IMR-90 (cell line): ENCODE measurements at places on chromosomes 12 and 14.

- peak; percentile 40 for DNase-seq
Observed at GRCh38 chr12:88057994-88058718, 29.0 kb upstream of the C12orf50 start.

- DNase-seq, result no peak
Observed at GRCh38 chr12:5047094-5047493, 3.4 kb downstream of the KCNA5 start.

- peak; percentile 68 for DNase-seq
Observed at GRCh38 chr14:89870316-89870715, 84.2 kb downstream of the EFCAB11 start.

DNA sequence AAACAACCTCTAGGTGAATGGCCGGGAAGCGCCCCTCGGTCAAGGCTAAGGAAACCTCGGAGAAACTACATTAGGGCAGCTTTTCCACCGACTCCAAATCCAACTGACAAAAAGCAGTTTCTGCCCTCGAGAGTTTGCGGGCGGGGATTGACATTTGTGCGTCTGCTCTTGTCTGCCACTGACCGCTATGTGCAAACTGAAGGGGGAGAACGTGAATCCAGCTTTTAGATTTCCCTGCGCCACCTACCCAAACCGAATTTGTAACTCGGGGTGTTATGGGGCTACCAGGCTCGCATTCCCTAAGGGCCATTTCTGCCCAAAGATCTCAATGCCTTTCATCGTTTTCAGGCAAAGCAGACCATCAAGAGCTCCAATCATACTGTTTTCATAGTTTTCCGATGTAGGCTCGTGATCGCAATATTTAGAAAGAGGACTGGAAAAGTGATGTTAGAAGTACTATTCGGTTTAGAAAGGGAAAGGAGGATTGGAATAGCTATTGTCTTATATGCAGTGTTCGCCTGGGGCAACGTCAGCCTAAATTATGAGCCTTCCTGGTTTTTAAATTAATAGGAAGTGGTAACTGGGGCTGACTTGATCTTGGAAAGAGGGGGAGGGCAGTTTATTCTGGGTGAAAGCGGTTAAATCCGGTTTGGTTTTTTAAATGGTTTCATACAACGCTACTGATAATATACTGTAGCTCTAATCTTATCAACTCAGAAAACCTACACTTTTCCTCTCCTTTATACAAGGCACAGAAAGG is 45.4 kb downstream of the BCAT1 start:
- DNase-seq, result no peak

DNA sequence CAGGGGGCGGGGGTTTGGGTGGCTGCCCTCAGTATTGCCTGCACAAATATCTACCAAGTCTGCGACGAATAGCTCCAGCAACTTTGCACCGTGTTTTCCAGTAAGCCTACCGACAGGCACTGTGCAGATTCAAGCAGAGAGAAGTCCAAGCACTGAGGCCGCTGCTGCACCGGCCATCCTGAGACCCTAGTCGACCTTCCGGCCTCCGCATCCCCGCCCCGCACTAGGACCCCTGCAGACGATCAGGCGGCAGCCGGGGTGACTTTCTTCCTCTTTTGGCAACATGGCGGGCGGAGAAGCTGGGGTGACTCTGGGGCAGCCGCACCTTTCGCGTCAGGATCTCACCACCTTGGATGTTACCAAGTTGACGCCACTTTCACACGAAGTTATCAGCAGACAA is at the start of gene EIF2S3B:
Gene EIF2S3B, plus strand, starts transcription at position 271 of the 400 bp plus-strand sequence. Its CDS starts 13 bp downstream, at position 284.
- DNase-seq, result no peak

DNA sequence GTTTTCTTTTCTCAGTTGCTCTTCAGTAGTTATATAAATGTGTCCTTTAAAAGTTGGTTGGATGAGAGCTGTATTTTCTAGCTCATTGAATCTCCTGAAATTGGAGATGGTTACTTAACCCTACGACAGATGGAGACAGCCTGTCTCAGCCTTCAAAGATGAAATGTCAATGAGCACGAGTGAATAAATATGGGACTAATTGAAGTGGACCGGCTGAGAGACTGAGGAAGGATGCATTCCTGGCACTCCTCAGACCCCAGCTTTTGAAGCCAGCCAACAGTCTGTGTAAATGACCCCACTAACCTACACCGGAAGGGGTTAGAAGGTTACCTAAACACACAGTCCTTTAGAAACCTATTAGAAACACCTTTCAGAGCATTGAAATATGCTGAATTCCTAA is 46.6 kb downstream of the PDZRN4 start:
- DNase-seq, result no peak

GRCh38 chr14:51008446-51008845 is 64.2 kb upstream of the PYGL start:
- DNase-seq, result no peak

- peak; percentile 62 for DNase-seq
Observed at GRCh38 chr12:32270818-32271710, 128.3 kb upstream of the FGD4 start.

- peak; percentile 30 for DNase-seq
Observed at GRCh38 chr12:68609998-68610369, 715 bp upstream of the RAP1B start.

DNA sequence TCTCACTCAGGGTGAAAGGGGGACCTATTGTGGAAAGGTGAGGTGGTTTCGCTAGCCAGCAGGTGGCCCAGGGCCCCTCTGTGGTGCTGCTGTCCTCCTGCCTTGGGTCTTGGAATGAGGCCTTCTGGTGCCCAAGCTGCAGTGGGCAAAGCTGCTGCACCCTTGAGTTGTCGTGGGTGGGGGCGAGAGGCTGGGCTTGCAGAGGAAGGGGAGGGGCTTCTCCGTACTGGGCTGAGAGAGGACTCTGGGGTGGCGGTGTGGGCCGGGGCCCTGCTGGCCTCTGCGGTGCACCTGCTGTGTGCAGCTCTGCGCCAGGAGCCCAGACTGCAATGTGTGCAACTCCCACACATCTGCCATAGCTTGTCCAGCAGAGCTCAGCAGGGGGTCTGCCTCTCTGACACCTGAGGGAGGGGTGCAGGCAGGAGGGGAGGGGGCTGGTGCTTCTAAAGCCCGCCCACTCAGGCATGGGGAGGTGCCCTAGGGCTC is 145.8 kb downstream of the KIF26A start:
- DNase-seq, result no peak

GRCh38 chr12:97984436-97984835 is 521.8 kb downstream of the RMST start:
- no peak for DNase-seq

- peak; percentile 89 for DNase-seq
Observed at GRCh38 chr14:22556021-22556989, 32.7 kb downstream of the DAD1 start.

- DNase-seq, result no peak
Observed at GRCh38 chr12:32201976-32202375, 95.3 kb downstream of the BICD1 start.

DNA sequence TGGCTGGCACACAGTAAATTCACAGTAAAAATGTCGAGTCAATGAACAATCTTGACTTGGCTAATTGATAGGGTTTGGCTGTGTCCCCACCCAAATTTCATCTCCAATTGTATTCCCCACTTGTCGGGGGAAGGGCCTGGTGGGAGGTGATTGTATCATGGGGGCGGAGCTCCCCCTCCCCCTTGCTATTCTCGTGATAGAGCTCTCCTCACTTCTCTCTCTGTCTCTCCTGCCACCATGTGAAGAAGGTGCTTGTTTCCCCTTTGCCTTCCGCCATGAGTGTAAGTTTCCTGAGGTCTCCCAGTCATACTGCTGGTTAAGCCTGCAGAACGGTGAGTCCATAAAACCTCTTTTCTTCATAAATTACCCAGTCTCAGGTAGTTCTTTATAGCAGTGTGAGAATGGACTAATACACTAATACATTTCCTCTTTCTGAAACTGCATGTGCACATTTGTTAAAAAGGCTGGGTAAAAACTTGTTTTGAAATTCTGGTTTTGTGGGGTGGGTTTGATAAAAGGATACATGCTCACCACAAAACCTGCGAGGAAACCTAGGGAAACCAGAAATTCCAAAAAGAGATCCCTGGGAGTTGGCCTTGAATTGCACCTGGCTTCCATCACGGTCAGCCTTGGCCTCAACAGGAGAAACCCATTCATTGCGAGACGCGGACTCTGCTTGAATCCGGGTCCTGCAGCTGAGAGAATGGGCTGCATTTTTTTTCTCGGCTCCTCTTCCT is 16.2 kb upstream of the MYL2 start:
- no peak for DNase-seq

- DNase-seq, result peak; percentile 5
Observed at GRCh38 chr12:107917912-107918800, 143.7 kb downstream of the ASCL4 start.

GRCh38 chr14:64501411-64502171 is 2.0 kb downstream of the ZBTB25 start:
- DNase-seq, result peak; percentile 38

GRCh38 chr12:131222329-131223139 is 268.8 kb downstream of the ADGRD1 start:
- DNase-seq, result no peak

GRCh38 chr12:52239767-52240166 is 6.7 kb downstream of the KRT7 start:
- no peak for DNase-seq

- DNase-seq, result peak; percentile 28
Observed at GRCh38 chr12:88643685-88644084, 63.4 kb upstream of the KITLG start.

GRCh38 chr12:34291001-34291400 is 268.7 kb downstream of the ALG10 start:
- no peak for DNase-seq

DNA sequence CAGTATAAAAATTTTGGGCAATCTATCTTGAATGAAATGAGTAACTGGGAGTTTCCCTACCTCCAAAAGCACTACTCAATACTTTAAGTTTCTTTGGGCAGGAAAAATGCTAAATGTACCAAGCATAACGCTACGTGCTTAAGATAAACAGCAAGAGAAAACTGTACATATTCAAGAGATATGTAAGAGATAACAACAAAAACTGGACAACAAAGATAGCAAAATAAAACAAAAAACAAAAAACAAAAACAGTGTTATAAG is 20.0 kb downstream of the PTGES3 start:
- no peak for DNase-seq

- DNase-seq, result no peak
Observed at GRCh38 chr12:126685636-126686035, 1581.3 kb upstream of the TMEM132C start.

DNA sequence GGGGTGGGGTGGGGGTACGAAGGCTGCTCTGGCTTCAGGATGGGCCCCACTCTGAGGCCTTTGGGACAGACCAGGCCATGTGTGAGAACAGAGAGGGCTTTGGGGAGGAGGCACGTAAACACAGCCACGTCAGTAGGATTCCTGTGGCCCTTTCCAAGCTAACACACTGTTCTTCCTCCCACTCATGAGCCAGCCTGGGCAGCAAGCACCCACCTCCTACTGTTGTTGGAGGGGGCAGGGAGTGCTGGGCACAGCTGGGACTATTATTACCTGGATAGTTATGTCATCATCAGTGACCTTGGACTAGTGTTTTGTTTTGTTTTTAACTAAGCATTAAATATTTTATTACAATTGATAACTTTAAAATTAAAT is 5.3 kb downstream of the CHGA start:
- DNase-seq, result no peak

GRCh38 chr14:28902930-28903329 is 136.3 kb downstream of the FOXG1 start:
- DNase-seq, result no peak

DNA sequence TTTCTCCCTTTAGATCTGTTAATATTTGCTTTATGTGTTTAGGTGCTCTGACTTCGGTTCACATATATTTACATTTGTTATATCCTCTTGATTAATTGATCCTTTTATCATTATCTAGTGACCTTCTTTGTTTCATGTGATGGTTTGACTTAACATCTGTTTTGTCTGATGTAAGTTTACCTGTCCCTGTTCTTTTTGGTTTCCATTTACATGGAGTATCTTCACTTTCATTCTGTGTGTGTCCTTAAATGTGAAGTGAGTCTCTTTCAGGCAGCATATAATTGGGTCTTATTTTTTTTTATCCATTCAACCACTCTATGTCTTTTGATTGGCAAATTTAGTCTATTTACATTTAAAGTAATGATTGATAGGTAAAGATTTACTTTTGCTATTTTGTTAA is 24.2 kb downstream of the TRMT5 start:
- no peak for DNase-seq

DNA sequence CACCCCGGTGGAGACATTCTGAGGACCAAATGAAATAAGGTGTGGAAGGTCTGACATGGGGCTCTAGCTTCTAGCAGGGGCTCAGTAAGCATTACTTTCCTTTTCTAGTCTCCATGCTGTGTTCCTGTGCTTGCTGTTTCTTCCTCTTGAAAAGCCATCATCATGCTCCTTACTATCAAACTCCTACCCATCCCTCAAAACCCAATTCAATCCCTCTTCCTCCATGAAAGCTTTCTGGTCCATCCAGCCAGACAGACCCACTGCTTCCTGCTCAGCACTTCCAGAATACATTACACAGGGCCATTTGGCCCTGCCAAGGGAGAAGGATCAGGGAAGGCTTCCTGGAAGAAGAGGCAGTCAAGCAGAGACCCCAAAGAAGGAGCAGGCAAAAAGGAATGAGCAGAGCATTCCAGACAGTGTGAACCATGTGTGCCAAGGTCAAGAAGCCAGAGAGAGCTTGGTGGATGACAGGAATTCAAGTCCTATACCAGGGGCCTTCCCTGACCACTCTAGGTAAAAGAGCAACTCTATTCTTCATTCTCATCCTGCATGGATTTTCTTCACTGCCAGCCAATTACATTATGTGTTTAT is 59.5 kb downstream of the NUAK1 start:
- DNase-seq, result no peak

DNA sequence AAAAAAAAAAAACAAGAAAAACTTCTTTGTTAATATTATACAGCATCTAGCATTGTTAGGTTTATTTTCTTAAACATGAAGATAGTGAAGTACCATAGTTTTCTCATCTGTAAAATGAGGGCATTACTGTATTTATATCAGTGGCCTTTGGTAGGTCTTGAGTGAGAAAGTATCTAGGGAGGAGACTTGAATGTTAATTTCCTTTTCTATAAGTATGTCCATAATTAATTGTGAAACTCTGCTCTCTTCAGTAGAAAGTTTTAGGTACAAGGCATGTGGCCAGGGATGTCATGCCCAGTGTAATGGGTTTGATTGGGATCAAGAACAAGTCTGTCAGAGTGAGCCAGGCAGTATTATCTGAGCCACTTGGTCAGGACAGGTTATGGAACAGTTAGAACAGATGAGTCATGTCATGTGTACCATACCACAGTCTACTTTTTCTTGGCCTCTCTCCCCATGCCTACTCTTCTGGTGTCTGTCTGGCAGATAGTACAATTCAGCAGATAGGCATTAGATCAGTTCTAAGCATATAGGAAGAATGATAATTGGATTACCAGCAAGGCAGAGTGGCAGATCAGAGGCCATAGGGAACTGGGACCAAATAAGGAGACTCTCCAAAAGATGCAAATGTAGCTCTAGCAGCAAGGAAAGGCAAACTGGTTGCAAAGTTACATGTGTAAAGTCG is 30.4 kb downstream of the FBXO34 start:
- peak; percentile 63 for DNase-seq

DNA sequence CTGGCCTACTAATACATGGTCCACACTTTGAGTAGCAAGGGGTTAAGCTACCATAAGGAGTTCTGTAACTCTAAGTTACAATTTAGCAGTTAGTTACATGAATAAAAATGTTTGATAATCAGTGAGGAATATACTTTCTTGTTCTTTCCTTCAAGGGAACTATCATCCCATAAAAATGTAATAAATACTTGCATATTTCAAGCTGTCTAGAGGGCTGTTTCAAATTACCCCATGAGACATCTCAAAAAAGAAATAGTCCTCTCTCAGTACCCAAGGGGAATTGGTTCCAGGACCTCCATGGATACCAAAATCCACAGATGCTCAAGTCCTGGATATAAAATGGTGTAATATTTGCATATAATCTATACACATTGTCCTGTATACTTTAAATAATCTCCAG is 48.7 kb upstream of the GNG2 start:
- no peak for DNase-seq

- DNase-seq, result no peak
Observed at GRCh38 chr12:53062977-53063707, 13.3 kb downstream of the TNS2 start.
